Cerebellar nuclear complex (tissue), 1 donor: ENCODE measurements at places on chromosomes 6 and 20.

- no peak for DNase-seq
Measured at GRCh38 chr6:115004982-115005381, 662.2 kb upstream of the HS3ST5 start.

DNA sequence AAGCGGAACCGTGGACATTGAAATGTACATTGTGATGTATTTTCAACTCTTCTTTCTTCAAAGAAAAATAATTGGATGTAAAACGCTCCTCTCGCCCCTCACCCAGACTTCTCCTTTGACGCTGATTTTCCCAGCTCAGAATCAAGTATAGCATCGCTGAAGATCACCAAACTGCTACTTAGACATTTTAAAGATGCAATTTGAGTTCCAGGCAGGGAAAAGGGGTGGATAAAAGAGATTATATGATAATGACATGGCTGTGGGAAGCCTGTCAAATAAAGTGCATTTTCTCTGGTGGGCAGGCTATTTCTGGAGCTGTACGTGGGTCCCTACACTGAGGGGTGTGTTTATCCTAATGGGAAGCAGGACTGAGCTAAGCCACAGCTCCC, 240.4 kb downstream of the CDC5L start:
- no peak for DNase-seq

DNA sequence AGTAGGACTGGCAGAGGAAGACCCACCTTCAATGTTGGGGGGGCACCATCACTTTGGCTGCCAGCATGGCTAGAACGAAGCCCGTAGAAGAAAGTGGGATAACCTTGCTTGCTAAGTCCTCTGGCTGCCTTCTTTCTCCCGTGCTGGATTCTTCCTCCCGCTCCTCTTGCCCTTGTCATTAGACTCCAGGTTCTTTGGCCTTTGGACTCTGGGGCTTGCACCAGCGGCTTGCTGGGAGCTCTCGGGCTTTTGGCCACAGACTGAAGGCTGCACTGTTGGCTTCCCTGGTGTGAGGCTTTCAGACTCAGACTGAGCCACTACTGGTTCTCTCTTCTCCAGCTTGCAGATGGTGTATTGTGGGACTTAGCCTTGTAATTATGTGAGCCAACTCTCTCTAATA, 28.2 kb downstream of the GSTA2 start:
- DNase-seq: no peak

GRCh38 chr6:42556462-42556861, 7.4 kb upstream of the UBR2 start:
- no peak for DNase-seq

DNA sequence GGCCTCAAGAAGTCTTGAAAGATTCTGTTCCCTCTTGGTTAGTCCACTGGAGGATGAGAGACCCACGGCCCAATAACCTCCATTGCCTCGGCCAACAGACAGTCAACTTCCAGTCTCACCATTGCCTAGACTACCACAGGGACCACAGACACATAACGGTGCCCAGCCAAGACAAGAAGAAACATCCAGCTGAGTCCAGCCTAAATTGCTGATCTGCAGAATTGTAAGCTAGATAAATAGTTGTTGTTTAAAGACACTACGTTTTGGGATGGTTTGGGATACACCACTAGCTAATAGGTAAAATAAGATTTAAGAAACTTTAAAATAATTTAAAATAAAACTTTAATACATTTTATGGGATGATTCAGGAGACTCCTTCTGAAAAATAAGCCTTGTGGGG, 324.7 kb upstream of the JAG1 start:
- no peak for DNase-seq

- no peak for DNase-seq
Measured at GRCh38 chr20:20083807-20084206, 31.5 kb downstream of the CFAP61 start.

DNA sequence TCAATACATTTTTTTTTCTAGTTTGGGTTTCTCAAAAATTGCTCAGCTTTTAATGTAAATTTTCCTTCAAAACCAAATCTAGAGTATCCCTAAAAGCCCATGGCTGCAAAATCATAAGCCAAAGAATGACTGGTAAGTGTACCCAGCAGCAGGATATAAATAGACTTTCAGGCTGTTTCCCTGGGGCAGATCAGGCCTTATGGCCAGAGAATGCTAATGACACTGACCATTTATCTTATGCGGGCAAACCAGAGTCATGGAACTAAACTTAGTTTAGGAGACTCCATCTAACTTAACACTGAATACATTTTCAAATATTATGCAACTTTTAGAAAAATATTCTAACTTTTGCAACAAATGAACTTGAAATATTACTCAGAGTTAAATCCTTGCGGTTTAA, 7.4 kb downstream of the OSER1 start:
- DNase-seq: no peak

GRCh38 chr20:62403331-62403730, 3.8 kb downstream of the CABLES2 start:
- no peak for DNase-seq

DNA sequence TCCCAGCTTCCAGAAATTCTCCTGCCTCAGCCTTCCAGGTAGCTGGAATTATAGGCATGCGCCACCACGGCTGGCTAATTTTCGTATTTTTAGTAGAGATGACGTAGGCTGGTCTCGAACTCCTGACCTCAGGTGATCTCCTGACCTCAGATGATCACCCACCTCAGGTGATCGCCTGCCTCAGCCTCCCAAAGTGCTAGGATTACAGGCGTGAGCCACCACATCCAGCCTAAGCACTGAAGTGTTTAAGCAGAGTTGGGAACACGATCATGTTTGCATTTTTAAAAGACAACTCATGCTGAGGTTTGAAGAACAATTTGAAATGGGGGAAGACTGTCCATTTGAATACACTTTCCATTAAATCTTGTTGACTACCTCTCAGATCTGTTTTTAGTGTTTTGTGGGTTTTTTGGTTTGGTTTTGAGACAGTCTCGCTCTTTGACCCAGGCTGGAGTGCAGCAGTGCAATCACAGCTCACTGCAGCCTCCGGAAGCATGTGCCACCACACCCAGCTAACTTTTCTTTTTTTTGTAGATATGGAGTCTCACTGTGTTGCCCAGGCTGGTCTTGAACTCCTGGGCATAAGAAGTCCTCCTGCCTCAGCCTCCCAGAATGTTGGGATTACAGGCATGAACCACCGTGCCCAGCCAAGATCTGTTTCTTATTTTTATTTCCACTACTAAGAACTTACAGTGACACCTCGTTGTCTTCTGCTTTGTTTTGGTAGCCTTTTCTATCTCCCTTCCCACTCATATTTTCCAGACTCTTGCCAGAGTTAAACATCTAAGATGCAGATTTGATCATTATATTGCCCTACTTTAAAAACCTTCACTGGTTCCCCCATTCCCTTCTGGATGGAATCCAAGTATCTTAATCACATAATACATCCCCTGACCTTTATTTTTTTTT, 5.5 kb downstream of the CASP8AP2 start:
- no peak for DNase-seq

GRCh38 chr20:58149437-58150091, 78.9 kb downstream of the ANKRD60 start:
- no peak for DNase-seq

DNA sequence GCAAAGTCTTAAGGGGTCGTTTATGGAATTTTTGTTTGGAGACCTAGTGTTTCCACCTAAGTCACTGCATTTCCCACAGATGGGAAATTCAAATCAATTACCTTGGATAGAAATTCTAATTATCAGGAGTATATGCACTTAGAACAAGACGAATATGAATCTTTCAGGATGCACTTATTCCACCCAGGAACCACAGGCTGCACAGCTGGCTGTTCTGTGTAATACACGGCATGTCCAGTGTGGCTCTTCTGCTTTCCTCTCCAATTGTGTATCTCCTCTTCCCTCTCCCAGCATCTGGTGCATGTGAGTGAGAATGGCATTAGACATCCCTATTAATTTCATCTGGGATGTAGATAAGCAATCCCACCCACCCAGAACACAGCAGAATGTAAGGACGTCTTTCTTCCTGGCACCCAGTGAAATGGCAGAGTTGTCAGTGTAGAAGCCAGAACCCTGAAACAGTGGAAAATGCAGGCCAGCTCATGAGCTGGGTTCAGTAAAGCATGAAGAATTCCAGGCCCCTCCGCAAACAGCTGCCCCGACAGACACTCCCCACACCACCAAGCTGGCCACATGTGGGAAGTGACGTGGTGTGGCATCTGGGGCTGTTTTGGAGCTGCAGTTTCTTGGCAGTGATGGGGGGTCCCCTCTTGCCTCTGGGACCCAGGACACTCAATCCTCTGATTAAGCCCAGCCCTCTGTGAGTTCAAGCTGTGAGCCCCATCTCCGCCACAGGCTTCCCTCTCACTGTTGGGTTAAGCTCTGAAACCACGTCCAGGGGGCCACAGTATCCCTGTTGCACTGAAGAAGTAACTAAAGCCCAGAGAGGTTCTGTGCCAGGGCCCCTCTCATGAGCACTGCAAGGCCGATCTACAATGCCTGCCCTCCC, 180.1 kb upstream of the CST7 start:
- no peak for DNase-seq

- DNase-seq: no peak
Measured at GRCh38 chr20:10795286-10796026, 121.7 kb upstream of the JAG1 start.

- DNase-seq: no peak
Measured at GRCh38 chr6:10205120-10205519, 209.8 kb downstream of the TFAP2A start.

DNA sequence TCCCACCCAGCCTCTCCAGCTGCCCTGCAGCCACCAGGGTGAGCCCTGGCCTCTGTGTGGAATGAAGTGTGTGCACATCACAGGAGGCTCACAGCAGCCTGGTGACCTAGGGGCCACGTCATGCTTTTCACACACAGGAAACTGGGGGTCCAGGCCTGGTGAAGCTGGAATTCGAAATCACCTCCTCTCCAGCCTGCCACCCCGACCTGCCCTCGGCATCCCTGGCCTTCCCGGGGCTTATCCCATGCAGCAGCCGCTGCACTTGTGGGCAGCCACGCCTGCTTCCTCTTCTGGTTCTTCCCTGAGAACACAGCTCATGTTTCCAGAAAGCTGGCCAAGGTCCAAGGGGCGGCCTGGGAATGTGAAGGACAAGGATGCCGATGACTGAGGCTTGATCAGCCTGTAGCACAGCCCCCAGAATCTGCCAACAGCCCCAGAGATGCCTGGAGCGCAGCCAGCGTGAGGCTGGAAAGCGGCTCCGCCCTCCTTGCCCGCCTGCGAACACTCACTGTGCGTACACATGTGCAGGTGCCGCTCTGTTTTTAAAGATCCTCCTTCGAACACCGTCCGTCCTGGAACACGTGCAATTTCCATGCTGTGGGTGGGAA, 4.2 kb upstream of the NTSR1 start:
- DNase-seq: no peak

- no peak for DNase-seq
Measured at GRCh38 chr6:11669696-11670095, 108.9 kb downstream of the ADTRP start.

DNA sequence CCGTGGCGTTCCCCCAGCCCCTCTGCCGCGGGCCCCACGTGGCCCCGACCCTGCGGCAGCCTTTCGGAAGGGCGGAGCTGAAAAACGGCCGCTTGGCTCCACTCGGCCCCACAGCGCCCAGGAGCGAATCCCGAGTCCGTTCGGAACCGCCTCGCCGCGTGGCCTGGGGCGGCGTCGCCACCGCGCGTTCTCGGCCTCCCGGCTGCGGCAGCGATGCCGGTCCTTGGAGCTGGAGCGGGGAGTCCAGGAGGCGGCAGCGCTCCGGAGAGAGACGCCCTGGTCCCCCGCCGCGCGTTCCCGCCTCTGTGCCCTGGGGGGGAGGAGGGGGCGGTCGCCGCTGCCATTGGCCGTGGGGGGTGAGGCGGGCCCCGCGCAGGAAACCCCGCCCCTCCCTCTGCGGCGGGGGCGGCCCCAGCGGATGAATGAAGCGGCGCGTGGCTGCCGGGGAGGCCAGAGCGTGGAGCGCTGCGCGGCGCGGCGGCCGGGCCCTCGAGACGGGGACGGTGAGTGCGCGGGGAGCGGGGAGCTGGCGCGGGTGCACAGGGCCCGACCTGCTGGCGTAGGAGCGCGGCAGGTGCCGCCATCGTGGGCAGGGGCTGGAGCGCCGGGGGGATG, at the start of gene SLCO4A1:
Gene SLCO4A1, plus strand, starts transcription at position 453 of the 615 bp plus-strand sequence. CDS start 13,952 bp downstream, outside the sequence.
- DNase-seq: no peak

GRCh38 chr20:44392776-44393607, 37.5 kb downstream of the HNF4A start:
- DNase-seq: no peak

DNA sequence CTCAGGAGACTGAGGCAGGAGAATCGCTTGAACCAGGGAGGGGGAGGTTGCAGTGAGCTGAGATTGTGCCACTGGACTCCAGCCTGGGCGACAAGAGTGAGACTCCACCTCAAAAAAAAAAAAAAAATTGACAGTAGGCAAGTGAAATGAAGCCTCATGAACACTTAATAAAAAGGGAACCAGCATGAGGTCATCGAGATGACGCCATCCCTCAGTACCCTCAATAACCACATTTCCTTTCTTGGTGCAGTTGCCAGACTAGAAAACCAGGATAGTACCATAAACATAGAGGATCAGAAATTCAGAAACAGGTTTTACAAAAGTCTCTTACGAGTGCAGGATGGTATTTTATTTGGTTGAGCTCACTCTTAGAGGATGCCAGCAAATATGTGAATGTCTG, 584.1 kb downstream of the MAFB start:
- no peak for DNase-seq

- no peak for DNase-seq
Measured at GRCh38 chr6:149128489-149129145, 188.9 kb upstream of the TAB2 start.

DNA sequence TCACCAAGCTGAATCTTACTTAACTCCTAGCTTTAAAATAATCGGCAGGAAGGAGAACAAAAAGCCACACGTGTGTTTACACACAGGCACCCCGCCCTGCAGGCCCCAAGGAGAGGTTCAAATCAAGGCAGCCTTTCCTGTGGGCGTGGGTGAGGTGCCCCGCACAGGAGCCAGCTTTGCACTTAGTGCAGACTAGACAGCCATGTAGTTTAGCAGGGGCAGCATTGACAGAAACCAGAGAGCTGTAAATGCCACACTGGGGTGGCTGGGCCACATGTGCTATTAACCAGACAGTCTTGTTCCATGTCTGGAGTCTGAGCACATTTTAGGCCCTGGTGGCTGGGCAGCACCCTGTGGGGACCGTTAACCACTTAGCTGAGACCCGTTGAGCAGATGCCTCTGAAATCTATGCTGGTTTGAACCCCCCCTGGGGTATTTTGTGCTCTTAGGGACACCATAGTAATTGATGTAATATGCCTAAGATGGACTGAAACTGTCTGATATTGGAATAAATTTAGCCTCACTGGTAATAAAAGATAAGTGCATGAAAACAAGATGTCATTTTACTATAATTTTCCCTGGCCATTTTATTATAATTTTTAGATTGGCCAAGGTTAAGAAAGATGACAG, 106.4 kb upstream of the KCNG1 start:
- DNase-seq: no peak

GRCh38 chr20:10611357-10611756, 62.4 kb downstream of the JAG1 start:
- no peak for DNase-seq

- no peak for DNase-seq
Measured at GRCh38 chr6:120826253-120826652, 508.0 kb downstream of the TBC1D32 start.

GRCh38 chr6:168650671-168651111, 209.7 kb downstream of the SMOC2 start:
- no peak for DNase-seq
